Endothelial cell of coronary artery (primary cell): ENCODE measurements at places on chromosomes 2 and 18. TPM values are rescaled to one million over a fixed set of nuclear protein-coding genes. Genes with fewer than 3 reads are reported as not detected.

EMILIN1 gene
- 0.90 and 11.1 TPM in 2 replicates for total RNA-seq

CNNM3 gene
- total RNA-seq: 6.6 and 10.0 TPM in 2 replicates

SOX11 gene
- total RNA-seq: not detected in 2 replicates

RHOB gene
- total RNA-seq: 741 and 831 TPM in 2 replicates

ABCG8 gene
- not detected in 2 replicates for total RNA-seq

POTEC gene
- not detected in 2 replicates for total RNA-seq

TEX44 gene
- not detected in 2 replicates for total RNA-seq

ANKRD36 gene
- total RNA-seq: 32.0 and 38.8 TPM in 2 replicates

GKN2 gene
- 0.18 TPM in 1 of 2 replicates, not detected in the other for total RNA-seq

TMEM17 gene
- 0.47 and 1.4 TPM in 2 replicates for total RNA-seq

NAT8 gene
- not detected in 2 replicates for total RNA-seq

CCDC85A gene
- 11.2 and 24.1 TPM in 2 replicates for total RNA-seq

ACOXL gene
- total RNA-seq: not detected in 2 replicates

GATA6 gene
- total RNA-seq: 9.4 and 15.4 TPM in 2 replicates

ZNF385B gene
- not detected in 2 replicates for total RNA-seq

ST8SIA5 gene
- total RNA-seq: under 0.01 TPM in 1 of 2 replicates, not detected in the other

VWC2L gene
- not detected in 2 replicates for total RNA-seq

C2orf81 gene
- total RNA-seq: 0.09 and 0.19 TPM in 2 replicates

RESP18 gene
- not detected in 2 replicates for total RNA-seq

SLC19A3 gene
- total RNA-seq: 0.09 and 0.19 TPM in 2 replicates

TCF23 gene
- not detected in 2 replicates for total RNA-seq

RGPD3 gene
- total RNA-seq: 0.09 and 0.19 TPM in 2 replicates

IRS1 gene
- total RNA-seq: under 0.01 and 1.6 TPM in 2 replicates

NYAP2 gene
- total RNA-seq: not detected in 2 replicates

UGT1A8 gene
- not detected in 2 replicates for total RNA-seq

ZNF24 gene
- total RNA-seq: 27.1 and 34.1 TPM in 2 replicates

ANO7 gene
- total RNA-seq: 0.45 and 0.47 TPM in 2 replicates

NEU4 gene
- not detected in 2 replicates for total RNA-seq

PGAP1 gene
- total RNA-seq: 8.5 and 9.4 TPM in 2 replicates

TPRKB gene
- total RNA-seq: 25.7 and 45.5 TPM in 2 replicates

CFC1 gene
- total RNA-seq: not detected in 2 replicates

GCG gene
- total RNA-seq: not detected in 2 replicates
